ENCODE measurements at places on chromosomes 2 and 18.

DNA sequence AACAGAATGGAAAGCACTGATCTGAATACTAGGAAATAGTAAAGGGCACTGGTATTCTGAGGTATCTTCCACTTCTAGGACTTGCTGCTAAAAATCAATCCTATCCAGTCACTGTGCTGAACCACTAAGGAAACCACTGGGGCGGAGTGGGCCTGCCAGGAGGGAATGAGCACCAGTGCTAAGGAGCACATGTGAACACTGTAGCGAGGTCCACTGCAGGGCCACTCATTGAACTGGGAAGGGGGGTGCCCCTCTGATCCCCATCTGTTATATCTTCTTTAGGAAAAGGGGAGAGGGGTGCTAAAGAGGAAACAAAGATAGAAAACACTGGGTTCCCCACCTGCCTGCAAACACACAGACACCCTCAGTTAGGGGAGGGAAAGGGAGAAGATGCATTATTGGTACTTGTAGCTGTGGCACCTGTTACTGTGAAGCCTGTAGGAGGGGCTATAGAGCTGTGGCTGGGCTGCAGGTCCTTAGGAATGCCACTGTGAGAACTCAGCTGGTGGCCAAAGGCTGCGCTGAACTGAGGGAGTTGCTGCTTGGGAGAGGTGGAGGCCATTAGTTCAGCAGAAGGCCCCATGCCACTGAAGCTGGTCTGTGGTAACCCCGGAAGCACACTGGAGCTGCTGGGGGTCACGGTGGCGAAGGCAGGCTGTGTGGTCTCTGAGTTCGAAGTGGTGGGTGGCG lies 81.8 kb downstream of the INO80D start:
- no peak for DNase-seq

DNA sequence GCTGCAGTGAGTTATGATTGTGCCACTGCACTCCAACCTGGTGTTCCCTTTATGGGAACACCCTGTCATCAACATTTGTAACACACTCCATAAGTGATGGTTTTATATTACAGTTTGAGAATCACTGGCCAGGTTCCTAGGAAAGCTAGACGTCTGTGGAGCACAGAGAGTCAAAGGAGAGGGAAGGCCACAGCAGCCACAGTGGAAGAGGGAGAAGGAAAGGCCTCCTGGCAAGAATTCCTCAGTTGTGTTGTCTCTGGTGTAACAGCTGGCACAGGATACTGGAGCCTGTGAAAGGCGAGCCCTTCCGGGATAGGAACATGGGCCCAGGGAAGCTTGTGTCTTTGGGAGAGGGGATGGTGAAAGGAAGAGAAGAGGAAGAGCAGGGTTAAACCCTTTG lies 360.5 kb upstream of the PIK3C3 start:
- no peak for DNase-seq

DNA sequence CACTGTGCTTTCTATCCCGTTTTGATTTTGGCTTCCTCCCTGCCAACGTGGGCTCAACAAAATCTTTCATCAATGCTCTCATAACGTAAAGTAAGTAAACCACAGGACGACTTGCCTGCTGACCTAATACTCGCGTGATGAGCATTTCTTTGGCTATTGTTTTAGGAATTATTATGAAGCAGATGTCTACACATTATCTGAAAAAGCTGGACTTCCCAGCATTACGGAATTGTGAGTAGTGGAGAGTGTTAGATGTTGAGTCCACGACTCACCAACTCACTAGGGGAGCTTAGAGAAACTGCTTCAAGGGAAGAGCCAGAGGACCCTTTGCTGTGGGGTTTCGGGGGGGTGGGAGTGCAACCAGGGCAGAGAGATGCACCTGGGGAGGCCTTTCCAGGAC lies 21.9 kb downstream of the HJURP start:
- no peak for DNase-seq

GRCh38 chr2:176585291-176585690 lies 316.0 kb downstream of the MTX2 start:
- no peak for DNase-seq

GRCh38 chr2:17634997-17635396 lies 94.5 kb downstream of the VSNL1 start:
- DNase-seq: no peak

All from stimulated activated CD8-positive, alpha-beta memory T cell treated with anti-CD3 and anti-CD28 coated beads, Interleukin-15, amount 100 ng/mL, for 24 hours (primary cell).